ENCODE measurements at places on chromosomes 5 and 9.

DNA sequence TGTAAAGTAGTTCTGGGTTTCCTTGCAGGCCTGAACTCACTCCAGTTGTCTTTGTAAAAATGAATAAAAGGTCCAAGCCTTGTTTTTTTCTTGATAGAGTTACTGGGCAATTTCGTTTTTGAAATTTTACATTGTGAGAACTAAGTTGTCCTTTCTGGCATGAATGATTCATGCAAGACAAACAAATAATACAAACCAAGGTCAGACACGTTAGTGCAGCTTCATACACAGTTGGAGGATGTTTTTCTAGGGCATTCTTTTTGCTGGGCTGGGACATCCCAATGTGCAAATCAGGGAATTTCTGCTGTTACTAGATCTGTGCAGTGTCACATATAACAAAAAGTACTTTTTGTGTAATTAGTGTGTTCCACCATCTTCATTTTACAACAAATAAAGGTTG is 96.0 kb downstream of the MEGF10 start:
- no peak for DNase-seq

- no peak for DNase-seq
Observed at GRCh38 chr9:5062631-5063030, 77.6 kb downstream of the JAK2 start.

DNA sequence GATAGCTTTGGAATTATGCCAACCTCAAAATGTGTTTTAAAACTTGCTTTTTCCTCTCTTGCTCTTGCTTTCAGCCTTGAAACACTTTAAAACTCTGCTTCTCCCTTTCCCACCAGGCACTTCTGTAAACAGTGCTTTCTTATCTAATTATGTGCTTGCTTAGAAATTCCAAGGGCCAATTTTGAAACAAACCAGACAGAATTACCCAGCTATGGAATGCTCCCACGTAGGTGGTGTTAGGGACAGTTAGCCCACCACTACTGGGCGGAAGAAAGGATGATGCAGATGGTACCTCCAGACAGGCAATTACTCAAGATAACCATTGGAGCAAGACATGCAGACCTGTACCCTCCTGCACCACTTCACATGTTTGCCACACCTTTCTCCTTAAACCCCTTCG is 523.0 kb upstream of the PTPRD start:
- DNase-seq = no peak

DNA sequence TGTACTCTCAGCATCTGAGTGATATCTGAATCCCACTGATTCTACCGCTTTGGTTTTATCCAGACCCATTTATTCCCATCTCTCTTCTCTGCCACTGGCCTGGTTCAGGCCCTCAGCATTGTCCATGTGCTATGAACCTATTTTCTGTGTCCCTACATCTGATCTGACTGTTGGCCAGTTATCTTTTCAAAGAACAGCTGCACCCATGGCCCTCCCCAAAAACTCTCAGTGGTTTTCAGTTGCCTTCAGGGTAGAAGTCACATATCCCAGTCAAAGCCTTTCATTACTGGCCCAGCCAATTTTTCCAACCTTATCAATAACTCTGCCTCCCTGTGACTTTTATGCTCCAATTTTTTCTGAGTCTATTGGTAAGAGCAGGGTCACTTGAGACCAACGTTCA is 297.0 kb downstream of the TRIM32 start:
- DNase-seq = no peak

DNA sequence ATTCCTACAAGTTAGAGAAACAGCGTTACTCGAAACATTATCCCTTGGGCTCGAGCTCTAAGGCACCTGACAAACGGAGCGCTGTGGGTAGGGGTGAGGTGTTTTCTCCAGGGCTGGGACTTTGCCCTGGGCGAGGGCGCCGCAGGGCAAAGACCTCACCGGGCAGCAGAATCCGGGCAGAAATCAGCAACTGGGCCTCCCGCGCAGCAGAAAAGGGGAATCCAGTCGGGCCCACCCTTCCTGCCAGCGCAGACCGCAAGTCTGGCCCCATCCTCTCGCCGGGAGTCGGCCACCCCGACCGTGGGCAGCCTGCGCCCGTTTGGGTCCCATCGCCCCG is 430 bp upstream of the MSH3 start:
- DNase-seq = peak; percentile 25

DNA sequence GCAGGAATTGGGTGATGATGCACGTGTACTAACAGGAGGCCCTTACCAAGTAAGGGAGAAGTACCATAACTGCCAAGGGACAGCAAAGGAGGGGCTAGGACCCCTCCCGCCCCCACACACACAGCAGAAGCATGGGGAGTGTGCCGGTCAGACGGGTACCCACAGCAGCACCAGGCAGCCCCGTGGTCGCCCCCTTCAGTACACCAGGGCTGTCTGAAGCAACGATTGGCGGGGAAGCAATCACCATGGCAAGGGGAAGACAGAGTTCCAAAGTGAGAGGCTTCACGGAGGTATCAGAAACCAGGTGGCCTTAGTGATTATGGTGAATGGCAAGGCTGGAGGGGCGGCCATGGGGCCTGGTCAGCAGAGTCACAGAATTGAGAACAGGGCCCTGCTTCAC is 72.2 kb downstream of the CAMSAP1 start:
- no peak for DNase-seq

GRCh38 chr9:73024601-73025034 is 71.8 kb upstream of the ALDH1A1 start:
- no peak for DNase-seq

DNA sequence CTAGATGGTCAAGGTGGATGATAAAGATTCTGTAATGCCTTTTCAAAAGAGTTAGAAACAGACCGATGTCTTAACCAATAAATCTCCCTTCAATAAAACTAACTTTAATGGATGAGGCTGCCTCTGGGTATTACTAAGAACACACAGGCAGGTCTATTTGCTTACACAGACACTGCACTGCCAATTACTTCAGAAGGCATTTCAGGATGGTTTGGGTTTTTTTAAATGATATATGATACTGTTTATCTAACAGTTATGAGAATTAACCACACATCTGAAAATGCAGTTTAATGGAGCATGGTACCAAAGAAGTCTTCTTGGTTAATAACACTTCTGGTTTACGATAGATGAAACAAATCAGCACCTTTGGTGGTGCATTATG is 367.9 kb upstream of the GRAMD2B start:
- DNase-seq = no peak

GRCh38 chr5:176677209-176677939 is 30.1 kb downstream of the TSPAN17 start:
- no peak for DNase-seq

- DNase-seq = no peak
Observed at GRCh38 chr9:98062161-98062560, 5.6 kb downstream of the NANS start.

- DNase-seq = no peak
Observed at GRCh38 chr5:124200381-124200780, 546.1 kb downstream of the ZNF608 start.

DNA sequence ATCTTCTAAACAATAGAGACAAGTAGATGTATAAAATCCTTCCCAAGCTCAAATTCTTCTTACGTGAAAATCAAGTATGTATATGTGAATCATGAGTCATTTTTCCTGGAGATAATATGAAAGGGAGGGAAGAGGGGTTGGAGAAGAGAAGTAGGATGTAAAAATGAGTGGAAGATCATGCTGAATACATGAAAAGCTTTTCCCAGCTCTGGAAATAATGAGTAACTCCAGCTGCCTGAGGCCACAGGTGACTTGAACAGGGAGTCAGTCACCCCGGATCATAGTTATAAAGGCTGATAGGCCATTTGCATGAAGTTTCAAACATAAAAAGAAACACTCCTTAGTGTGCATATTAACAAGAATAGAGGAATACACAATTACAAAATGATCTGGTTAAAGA is 486.7 kb downstream of the EFNA5 start:
- no peak for DNase-seq

GRCh38 chr5:38316544-38317224 is 58.3 kb downstream of the EGFLAM start:
- no peak for DNase-seq

GRCh38 chr9:68750786-68751185 is 45.7 kb downstream of the PIP5K1B start:
- peak; percentile 17 for DNase-seq

GRCh38 chr5:140246378-140247122 is 56.4 kb downstream of the PFDN1 start:
- no peak for DNase-seq

GRCh38 chr5:173849908-173850307 is 38.2 kb upstream of the CPEB4 start:
- DNase-seq = no peak

DNA sequence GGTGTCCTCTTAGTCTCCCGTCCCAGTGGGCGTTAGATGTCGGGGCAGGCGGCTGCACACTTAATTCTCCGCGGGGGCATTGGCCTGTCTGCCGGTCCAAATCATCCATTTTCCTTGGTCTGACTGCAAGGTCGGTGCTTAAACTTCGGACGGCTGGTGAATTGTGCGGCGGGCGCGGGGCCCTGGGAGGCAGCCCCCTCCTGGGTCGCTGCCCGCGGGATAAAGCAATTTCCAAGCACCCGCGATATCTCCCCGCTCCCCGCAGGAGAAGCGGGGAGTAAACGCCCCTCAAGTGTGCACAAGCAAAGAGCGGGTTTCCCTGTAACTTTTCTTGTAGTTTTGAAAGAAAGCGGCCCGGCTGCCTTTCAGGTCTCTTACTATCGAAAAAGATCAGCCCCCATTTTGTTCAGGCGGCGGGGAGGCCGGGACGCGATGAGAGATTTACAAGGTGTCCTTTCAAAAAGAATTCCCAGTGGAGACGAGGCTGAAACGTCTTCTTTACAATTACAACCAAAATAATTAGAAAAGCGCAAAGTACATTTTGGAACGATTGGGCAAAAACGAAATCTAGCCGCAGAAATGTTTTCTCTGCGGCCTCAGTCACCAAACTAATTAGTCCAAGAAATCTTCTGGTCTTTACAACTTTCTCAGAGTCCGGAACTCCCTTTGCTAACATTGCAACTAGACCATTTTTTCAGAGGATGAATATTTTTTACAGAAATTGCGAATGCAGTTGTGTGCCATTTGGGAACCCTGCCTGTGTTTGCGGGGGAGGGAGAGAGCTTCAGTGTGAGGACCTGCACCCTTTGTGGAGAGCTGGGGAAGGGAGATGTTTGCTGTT is 1.8 kb downstream of the IRX1 start:
- no peak for DNase-seq

All from RWPE1 (cell line).